ENCODE measurements at places on chromosomes 6 and 20.

DNA sequence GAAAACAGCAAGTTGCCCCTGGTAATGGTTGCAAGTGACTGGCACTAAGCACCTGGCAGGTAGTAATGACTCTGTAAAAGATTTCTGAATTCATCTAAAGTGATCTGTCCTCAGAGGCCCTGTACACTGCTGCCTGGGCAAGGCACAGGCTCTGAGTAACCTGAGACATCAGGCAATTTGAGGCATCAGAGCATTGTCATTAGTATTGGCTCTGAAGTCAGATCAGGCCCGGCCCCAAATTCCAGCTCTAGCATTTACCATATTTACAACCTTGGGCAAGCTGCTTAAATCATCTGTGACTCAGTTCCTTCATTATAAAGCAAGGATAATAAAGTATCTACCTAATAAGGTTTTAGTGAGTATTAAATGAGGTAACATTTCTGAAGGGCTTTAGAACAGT lies 17.3 kb upstream of the TENT5A start:
- no peak for DNase-seq

DNA sequence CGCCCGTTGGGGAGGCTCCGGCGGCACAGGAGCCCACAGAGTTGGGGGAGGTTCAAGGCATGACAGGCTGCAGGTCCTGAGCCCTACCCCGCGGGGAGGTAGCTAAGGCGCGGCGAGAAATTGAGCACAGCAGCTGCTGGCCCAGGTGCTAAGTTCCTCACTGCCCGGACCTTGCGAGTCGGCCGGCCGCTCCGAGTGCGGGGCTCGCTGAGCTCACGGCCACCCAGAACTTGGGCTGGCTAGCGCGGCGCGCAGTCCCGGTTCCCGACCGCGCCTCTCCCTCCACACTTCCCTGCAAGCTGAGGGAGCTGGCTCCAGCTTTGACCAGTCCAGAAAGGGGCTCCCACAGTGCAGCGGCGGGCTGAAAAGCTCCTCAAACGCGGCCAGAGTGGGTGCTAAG lies 23.9 kb upstream of the KIF13A start:
- no peak for DNase-seq

- no peak for DNase-seq
These were observed 14.0 kb downstream of the IGF2R start for GRCh38 chr6:159982731-159983506.

DNA sequence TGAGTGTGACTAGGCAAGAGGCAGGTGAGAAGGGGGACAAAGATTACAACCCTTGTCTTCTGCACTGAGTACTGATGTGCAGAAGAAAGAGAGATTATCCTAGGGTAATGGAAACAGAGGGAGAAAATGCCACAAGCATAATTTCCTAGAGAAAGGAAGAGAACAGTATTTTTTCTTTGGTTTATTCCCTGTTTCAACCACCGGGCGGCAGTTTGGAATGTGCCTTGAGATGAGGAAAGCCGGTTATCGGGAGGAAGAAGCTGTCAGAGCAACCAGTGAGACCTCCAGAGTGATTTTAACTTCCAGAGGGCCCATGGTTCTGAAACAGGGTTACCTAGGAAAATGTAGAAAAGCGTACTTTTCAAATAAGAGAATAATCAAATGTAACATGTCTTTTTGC lies 121.4 kb downstream of the REV3L start:
- DNase-seq: no peak

GRCh38 chr6:31083742-31084354 lies 28.5 kb downstream of the C6orf15 start:
- no peak for DNase-seq
